ENCODE measurements at places on chromosomes 1 and 21.
A peak's percentile ranks its signal among the peaks of the same experiment; 100 is the strongest.

GRCh38 chr1:240319998-240320397 is 228.3 kb downstream of the FMN2 start:
- no peak for DNase-seq

DNA sequence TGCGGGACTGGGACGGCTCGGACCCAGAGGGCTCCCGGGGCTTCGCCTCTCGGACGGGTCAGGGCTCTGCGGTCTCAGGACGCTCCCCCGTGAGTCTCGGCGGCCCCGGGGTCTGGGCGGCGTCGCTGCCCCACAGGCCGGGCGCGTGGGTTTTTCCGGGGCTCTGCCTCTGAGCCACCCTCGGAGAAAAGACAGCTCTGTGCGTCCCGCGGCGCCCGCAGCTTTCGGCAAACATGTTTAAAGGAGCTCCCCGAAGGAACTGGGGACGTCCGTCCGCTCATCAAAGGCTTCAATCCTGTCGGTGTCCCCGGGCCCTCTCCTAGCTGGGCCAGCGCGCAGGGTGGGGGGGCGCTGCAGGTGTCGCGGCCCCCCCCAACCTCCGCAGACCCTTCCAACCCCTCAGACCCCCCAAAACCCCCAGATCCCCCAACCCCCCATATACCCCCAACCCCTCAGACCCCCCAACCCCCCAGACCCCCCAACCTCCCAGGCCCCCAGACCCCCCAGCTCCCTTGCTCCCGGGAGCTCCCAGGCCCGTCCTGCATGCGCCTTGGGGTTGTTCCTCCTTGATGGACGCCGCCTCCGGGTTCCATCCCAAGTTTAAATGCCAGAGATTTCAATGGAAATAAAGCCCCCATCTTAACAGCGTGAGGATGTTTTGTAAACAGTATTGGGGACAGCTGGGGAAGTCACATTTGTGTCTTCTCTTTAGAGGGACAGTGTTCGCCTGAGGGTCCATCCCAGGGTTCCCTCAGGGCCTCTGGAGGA is 996 bp upstream of the C1orf159 start:
- DNase-seq = no peak

- DNase-seq = no peak
These were observed 26.5 kb upstream of the NTPCR start for GRCh38 chr1:232923739-232924386.

DNA sequence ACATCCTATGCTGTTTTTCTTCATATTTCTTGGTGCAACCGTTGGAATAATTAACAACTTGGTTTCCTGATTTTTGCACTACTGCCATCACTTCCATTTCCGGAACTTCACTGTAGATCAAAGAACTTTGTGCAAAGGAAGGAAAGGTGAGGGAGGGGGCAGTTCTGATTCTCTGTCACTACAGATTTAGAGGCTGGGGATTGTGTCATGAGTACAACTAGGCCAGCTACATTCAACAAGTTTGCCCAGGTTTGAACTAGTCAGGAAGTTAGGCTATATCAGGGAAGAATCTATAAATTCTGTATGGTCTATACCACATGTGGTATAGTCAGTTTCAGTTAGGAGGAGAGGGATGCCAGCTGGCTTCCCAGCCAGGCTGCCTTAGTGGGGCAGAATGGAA is 84.2 kb downstream of the RGL1 start:
- DNase-seq = no peak

GRCh38 chr1:32336963-32337675 is 1.1 kb upstream of the MARCKSL1 start:
- no peak for DNase-seq

GRCh38 chr1:109379422-109379821 is 18.3 kb downstream of the SORT1 start:
- no peak for DNase-seq

DNA sequence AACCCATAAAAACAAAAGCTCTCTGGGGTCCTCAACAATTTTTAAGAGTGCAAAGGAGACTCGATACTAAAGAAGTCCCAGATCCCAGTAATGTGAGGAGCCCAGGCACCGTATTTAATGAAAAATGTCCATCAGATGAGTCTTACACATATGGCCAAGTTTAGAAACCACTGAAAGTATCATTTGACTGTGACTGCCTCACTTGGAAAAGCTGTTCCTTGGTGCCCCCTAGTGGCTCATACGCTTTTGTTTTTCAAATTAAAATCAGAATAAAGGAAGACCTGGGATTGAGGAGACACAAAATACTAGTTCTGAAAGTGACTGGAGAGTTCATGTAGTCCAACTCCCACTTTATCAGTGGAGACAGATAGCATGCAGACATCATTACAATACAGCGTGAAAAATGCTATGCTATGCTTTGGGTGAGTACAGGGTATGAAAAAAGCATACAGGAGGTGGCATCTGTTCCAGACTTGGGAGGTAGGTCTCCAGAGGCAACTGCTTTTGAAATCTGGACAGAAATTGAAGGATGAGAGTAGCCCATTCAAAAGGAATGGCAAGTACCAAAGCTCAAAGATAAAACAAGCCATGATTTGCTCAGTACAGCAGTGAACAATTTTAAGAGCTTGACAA is 33.8 kb downstream of the GDAP2 start:
- DNase-seq = peak; percentile 36

- DNase-seq = no peak
These were observed 200.6 kb downstream of the PTGER3 start for GRCh38 chr1:70847013-70847412.

DNA sequence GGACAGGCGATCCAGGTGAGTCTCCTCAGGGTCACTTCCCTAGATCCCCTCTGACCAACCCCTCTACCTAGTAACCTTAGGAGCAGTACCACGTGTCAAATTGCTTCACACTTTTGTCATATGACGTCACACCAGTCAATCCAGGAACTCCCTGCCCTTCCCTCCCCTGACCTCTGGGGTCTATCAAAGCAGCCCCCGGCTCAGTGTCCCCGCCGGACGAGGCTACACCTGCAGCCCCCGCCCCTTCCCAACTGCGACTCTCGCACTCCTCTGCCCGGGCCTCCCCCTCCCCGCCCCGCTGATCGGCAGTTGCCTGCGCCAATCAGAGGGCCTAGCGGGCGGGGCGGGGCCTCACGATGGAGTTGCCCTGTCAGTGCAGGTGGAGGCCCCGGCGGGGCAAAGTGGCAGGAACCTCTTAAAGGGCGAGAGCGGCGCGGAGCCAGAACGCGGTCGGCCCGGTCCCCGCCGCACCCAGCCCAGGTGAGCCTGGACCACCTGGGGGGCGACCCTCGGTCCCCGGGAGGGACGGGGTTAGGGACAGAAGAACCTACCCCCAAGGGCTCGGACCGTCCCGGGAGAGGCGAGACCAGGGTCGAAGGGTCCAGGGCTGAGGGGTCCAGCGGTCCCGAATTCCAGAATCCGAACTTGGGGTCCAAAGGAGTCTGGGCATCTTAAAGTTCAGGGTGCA is 27.5 kb upstream of the EPB41 start:
- DNase-seq = peak; percentile 33

GRCh38 chr1:116628448-116628847 is 39.1 kb downstream of the IGSF3 start:
- no peak for DNase-seq

DNA sequence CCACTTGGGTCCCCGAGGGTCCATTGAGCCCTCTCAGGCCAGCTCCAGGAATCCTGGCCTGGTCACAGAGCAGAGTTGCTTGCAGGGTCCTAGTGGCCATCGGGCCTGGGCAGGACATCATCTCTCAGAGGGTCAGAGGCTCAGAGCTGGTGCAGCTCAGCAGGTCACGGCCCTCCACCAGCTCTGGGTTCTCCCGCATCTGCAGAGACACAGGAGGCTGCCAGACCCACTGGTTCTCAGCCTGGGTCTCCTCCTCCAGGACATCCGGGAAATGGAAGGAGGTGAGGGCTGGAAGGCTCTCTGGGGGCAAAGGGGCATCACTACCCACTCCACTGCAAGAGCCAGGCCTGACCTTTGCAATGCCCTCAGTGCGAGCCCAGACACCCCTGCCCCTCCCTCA is 6.5 kb downstream of the TMEM54 start:
- no peak for DNase-seq

DNA sequence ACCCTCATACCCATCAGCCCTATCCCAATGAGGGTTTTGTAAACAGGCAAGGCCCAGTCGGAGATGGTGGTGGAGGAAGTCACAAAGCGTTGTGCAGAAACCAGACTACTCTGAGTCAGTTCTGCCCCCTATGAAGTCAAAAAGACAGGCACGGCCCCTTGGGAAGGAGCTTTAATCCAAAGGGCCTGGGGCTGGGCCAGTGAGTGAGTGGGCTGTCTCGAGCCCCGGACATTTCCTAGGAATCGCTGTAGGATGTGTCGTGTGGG is 442 bp upstream of the AHCYL1 start:
- DNase-seq = no peak

- no peak for DNase-seq
These were observed 251.0 kb downstream of the LRRIQ3 start for GRCh38 chr1:73947009-73947408.

DNA sequence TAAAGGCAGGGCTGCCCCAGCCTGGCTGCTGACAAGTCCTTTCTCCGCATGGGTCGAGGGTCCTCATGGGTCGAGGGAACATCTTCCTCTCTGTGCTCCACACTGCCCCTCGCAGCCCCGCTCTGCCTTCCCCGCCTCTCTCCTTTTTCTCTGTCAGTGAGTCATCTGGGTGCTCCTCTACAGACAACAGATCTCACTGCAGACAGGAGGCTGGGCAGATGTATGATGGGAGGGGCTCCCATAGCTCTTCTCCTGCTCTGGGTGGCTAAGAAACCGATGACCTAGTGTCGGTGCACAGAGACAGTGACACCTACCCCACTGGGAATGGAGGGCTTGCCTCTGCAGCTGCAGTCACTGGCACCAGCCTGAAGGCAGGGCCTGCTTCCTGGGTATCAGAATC is 5.5 kb downstream of the KCNA10 start:
- no peak for DNase-seq

GRCh38 chr1:101308935-101309333 is 72.1 kb downstream of the S1PR1 start:
- no peak for DNase-seq

- no peak for DNase-seq
These were observed 1.2 kb downstream of the CCNL2 start for GRCh38 chr1:1397839-1398523.

GRCh38 chr1:230120921-230121381 is 53.9 kb downstream of the GALNT2 start:
- no peak for DNase-seq

DNA sequence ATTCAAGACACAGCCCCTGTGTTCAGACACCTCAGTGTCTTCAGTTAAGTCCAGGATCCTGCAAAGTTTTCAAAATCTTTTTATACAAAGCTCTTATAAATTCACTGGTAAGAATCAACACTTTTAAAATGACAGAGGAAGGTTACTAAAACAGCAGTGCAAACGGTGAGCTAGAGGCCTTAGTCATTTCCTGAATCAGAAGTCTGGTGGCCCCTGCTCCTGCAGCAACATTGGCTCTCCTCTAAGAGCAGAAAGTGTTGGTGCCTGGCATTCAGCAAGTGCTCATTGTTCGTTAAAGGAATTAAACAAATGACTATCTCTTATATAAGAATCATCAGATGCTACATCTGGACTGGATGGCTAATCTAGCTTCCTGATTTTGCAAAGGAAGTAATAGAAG is 282.9 kb downstream of the PTGER3 start:
- DNase-seq = no peak

DNA sequence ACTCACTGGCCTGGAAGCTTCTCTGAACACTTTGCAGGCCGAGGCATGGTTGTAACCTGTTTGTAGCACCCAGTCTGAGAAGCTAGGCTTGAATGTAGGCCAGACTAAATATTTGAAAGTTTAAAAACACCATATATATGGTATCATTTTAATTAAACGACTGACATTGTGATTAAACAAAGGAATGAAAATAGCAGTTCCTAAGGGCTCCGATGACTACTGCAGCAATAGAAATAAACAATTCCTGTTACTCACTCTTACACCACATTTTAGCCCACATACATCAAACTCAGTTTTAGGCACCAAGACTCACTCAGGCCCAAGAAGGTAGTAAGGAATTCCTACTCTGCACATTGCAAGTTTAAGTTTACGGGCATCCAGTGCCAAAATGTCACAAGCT is 281.2 kb downstream of the AKT3 start:
- DNase-seq = no peak

- DNase-seq = no peak
These were observed at the start of gene CBR3 for GRCh38 chr21:36134803-36135390. TSS of gene CBR3 (plus strand) at chr21:36135079. CDS start at chr21:36135193, 114 bp downstream.

GRCh38 chr1:232250838-232251237 is 379.1 kb downstream of the SIPA1L2 start:
- no peak for DNase-seq

DNA sequence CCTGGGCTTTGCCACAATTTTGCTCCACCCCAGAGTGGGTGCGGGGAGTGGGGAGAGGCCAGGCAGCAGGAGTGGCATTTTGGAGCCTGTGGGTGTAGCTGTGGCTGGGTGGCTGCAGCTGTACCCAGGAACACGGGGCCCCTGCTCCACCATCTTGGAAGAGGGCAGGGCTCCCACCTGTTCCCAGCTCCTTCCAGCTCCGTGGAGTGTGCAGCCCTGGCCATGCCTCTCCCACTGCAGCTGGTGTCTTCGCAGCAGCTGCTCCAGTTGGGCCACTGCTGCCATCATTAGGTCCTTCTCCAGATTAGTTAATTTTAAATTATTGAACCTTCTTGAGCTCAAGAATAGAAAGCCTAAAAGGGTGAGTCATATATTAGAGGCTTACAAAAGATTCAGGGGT is 17.6 kb downstream of the FAM20B start:
- no peak for DNase-seq

DNA sequence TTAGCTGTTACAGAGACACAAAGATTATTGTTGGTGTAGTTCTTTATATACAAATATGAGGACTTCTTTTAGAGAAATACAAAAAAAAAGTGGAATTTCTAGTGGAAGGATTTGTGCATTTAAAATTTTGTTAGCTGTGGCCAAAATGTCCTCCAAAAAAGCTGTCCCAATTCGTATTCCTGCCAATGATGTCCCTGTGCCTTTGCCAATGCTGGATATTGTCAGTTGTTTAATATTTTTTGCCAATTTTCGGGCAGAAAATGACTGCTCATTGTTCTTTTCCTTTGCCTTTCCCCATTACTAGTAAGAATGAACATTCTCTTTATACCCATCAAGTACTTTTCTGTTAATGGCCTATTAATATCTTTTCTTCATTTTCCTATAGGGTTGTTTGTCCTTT is 110.0 kb upstream of the HOOK1 start:
- no peak for DNase-seq

DNA sequence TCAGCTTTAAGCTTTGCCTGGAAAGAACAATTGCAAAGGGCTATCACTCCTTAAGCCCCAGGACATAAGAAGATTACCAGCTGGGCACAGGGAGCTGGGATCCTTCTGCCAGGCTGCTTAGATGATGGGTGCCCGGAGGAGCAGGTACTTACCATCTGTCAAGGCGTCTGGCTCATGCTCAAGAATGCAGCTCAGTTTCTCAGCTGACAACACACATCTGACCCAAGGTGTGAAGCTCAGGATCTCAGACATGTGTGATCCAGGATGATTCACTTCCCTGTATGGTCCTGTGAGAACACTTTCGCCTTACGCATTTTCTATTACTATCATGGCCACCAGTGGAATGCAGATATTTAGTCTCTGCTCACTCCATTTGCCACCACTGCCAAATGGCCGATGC is 14.7 kb upstream of the DISC1 start:
- no peak for DNase-seq

DNA sequence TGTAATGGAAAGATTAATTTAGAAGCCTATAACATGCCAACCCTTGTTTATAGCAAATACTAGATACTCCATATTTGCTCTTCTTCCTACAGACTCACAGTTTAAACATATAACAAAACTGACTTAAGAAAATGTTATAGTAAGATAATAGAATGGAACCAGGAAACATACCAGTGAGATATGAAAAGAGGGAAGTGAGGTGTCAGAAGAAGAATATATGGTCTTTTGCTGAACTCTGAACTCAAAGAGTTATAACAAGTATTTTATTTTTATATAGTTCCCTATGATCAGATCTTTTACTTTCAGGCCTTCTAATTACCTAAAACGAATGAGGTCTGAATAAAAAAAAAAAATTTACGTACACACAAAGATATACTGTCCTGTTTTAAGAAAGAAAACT is 20.9 kb downstream of the TMED5 start:
- DNase-seq = no peak

Measured in keratinocyte (primary cell).